ENCODE measurements at places on chromosomes 13 and 19.
A peak's percentile ranks its signal among the peaks of the same experiment; 100 is the strongest.

GRCh38 chr13:28889086-28889732 is 69.1 kb downstream of the MTUS2 start:
- DNase-seq: no peak

DNA sequence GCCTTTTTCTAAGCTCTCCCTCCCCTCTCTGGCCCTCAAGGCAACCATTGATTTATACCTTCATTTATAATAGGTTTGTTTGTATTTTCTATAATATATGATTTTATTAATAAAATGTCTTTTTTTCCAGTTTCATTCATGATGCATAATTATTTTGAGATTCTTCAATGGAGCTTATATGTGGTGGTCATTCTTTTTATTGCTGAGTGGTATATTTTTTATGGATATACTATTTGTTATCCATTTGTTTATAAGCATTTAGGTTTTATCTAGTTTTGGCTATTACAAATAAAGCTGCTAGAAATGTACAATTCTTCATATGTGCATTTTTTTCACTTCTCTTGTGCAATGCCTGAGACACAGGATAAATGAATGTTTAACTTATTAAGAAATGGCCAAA is 10.8 kb downstream of the ZNF211 start:
- no peak for DNase-seq

GRCh38 chr13:76709851-76710250 is 176.4 kb downstream of the KCTD12 start:
- DNase-seq: no peak

GRCh38 chr19:38429055-38429810 is 3.2 kb upstream of the RASGRP4 start:
- peak; percentile 38 for DNase-seq

DNA sequence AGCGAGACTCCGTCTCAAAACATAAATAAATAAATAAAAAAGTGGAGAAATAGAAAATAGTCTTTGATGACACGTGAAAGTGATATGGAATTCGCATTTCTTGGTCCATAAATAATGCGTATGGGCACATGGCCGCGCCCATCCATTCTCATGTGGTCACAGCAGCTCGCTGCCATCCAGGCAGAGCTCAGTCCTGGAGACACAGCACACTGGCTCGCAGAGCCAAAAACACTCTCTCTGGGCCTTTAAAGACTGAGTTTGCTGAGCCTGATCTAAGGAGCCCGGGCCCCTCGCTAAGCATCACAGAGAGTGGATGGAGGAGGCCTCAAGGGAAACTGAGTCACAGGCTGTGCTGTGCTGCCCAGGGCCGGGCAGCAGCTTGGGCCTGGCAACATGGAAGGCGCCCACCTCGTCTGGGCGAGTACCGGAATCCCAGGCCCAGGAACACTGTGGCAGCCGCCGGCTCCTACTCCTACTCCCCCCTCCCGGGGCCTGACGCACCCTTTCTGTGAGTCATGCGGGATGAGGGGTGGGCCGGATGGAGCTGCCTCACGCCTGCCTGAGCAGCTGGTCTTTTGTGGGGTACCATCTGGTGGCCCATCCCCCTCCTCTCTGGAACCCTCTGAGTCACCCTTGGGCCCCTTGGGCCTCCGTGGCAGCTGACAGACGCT is 28.9 kb upstream of the CACTIN start:
- DNase-seq: no peak

DNA sequence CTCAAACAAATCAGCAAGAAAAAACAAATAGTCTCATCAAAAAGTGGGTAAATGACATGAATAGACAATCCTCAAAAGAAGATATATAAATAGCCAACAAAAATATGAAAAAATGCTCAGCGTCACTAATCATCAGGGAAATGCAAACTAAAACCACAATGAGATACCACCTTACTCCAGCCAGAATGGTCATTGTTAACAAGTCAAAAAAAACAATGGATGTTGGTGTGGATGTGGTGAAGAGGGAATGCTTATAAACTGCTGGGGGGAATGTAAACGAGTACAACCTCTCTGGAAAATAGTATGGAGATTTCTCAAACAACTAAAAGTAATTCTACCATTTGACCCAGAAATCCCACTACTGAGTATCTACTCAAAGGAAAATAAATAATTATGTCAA is 239.2 kb upstream of the RFC3 start:
- DNase-seq: no peak

- no peak for DNase-seq
Observed at GRCh38 chr19:13573056-13573667, 66.9 kb upstream of the CACNA1A start.

GRCh38 chr19:2084993-2085720 is 11.0 kb downstream of the MOB3A start:
- peak; percentile 90 for DNase-seq

- DNase-seq: no peak
Observed at GRCh38 chr19:4556597-4557127, 2.8 kb downstream of the SEMA6B start.

DNA sequence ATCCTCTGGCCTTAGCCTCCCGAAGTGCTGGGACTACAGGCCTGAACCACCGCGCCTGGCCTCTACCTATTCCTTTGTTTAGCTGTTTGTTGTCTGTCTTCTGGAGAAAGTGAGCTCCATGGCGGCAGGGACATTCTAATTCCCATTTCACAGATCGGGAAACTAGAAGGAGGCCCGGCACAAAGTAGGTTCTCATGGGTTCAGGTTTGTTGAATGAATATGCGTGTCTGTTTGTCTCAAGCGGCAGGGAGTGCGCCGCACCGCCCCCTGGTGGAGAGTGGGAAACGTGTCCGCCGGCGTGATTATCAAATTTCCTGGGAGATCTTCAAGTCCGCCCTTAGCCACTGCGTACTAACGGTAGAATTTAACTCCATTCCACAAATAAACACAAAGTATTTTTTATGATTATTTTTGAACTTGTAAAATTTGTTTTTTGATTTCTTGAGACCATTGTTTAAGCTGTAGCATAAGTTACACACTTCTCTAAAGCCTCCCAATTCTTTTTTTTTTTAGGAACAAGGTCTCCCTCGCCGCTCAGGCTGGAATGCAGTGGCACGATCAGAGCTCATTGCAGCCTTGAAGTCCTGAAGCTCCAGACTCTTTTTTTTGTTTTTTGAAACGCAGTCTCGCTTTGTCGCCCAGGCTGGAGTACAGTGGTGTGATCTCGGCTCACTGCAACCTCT is 8.9 kb upstream of the CCDC9 start:
- DNase-seq: peak; percentile 84

DNA sequence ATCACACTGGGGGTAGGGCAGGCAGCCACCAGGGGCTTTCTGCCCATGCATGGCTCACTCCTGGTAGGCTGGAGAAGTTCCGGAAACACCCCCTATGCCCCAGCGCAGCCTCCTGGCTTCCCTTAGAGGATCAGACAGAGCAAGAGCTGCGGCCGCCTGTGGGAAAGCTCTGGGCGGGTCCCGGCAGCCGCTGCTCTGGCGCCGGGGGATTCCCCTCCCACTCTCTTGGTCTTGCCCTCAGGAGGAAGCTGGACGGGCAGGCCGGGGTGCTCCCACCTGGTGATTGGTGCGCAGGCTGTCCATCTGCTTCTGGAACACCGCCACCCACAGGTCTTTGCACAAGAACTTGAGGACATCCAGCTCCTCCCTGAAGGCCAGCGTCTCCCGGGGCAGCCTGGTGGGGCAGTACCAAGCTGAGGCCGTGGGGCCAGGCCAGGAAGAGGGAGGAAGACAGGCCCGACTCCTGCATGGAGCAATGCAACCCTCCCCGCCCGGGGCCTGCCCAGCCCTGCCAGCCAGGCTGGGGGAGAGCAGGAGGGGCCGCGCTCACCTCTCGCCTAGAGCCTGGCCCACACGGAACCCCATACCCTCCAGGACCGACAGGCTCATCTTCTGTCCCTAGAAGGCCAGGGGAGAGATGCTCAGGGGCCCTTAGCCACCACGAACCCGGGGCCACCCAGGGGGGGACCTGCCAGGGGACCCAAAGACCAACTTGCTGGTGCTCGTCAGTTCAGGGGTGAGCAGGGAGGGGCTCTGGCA is 4.0 kb upstream of the NKPD1 start:
- peak; percentile 51 for DNase-seq

DNA sequence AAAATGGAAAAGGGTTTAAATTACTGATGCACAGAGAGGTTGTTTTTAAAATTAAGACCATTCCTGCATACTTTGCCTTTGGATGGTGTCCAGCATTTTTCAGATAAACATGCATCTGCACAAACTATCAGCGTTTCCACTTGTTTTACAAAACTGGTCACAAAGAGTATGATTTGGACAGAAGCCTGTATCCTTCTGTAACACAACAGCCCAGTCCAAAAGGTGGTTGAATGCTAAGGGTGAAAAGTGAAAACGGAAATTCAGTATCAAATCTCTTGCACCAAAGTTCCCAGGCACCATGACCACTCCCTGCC is 21.7 kb upstream of the DOCK9 start:
- no peak for DNase-seq

- no peak for DNase-seq
Observed at GRCh38 chr13:48431431-48431830, 18.5 kb upstream of the LPAR6 start.

GRCh38 chr19:55230329-55230728 is 1.8 kb upstream of the TMEM86B start:
- no peak for DNase-seq

- DNase-seq: no peak
Observed at GRCh38 chr13:90447034-90447733, 900.3 kb upstream of the MIR17HG start.

DNA sequence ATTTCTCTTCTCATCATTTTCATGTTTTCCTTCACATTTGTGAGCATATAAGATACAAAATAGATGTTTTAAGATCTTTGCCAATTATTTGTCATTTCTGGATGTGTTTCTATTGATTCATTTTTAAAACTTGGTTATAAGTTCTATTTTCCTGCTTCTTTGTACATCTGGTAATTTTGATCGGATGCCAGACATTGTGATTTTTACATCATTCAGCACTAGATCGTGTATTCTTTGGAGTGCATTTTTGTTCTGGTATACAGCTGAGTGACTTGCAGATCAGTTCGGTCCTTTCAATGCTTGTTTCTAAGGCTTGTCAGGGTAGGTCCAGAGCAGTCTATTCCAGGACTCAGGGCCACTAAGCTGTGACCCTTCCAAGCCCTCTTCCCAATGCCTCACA is 198.2 kb downstream of the KLF12 start:
- DNase-seq: no peak

GRCh38 chr19:39927076-39927475 is 7.4 kb downstream of the FCGBP start:
- DNase-seq: no peak

GRCh38 chr13:26051657-26052311 is at the start of gene SHISA2:
TSS of gene SHISA2 (minus strand) at chr13:26052016. CDS start at chr13:26050975, 1,041 bp downstream.
- peak; percentile 38 for DNase-seq

GRCh38 chr13:29576581-29576980 is 18.9 kb downstream of the SLC7A1 start:
- DNase-seq: no peak

DNA sequence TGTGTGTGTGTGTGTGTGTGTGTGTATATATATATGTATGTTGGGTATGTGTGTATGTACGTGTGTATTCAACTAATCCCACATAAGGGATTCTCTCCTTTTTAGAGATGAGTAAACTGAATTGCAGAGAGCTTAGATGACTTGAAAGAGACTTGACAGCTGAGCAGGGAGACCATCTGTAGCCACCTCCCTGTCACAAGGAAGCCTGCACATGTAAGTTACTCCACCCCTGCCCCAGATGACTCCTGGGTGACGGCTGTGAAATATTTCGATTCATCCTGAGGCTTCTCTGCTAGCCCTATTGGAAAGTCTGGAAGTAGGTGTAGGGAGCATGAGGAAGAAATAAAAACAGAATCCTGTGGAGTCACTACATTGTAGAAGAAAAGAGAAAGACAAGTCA is 480.4 kb downstream of the FOXO1 start:
- DNase-seq: no peak

GRCh38 chr19:31718032-31718431 is 368.8 kb upstream of the TSHZ3 start:
- no peak for DNase-seq

DNA sequence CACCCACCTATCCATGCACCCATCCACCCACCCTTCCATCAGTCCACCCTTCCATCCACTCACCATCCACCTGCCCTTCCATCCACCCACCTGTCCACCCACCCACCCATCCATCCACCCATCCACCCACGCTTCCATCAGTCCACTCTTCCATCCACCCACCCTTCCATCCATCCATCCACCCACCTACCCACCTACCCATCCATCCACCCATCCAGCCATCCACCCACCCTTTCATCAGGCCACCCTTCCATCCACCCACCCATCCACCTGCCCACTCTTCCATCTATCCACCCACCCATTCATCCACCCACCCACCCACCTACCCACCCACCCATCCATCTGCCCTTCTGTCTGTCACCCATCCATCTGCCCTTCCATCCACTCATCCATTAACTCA is 17.0 kb downstream of the KLHL26 start:
- no peak for DNase-seq

GRCh38 chr13:113245849-113246796 is 36.7 kb downstream of the CUL4A start:
- DNase-seq: no peak

GRCh38 chr13:90498096-90498495 is 849.4 kb upstream of the MIR17HG start:
- no peak for DNase-seq

GRCh38 chr13:109381546-109382180 is 404.7 kb downstream of the IRS2 start:
- DNase-seq: no peak

- no peak for DNase-seq
Observed at GRCh38 chr13:95222733-95223018, 78.6 kb downstream of the ABCC4 start.

- DNase-seq: no peak
Observed at GRCh38 chr13:39016087-39016486, 21.8 kb downstream of the PROSER1 start.

- no peak for DNase-seq
Observed at GRCh38 chr19:40104754-40105153, 14.0 kb upstream of the ZNF780A start.

Measured in activated CD4-positive, alpha-beta T cell treated with anti-CD3 and anti-CD28 coated beads for 4 hours (primary cell).